ENCODE measurements at places on chromosomes 12 and 14.
A peak's percentile ranks its signal among the peaks of the same experiment; 100 is the strongest.

- no peak for DNase-seq
These were observed 33.2 kb upstream of the GALNT16 start for GRCh38 chr14:69226736-69227135.

- no peak for DNase-seq
These were observed 23.6 kb upstream of the USP44 start for GRCh38 chr12:95574799-95575452.

- peak; percentile 69 for DNase-seq
These were observed 3.7 kb downstream of the ASB2 start for GRCh38 chr14:93972618-93973205.

DNA sequence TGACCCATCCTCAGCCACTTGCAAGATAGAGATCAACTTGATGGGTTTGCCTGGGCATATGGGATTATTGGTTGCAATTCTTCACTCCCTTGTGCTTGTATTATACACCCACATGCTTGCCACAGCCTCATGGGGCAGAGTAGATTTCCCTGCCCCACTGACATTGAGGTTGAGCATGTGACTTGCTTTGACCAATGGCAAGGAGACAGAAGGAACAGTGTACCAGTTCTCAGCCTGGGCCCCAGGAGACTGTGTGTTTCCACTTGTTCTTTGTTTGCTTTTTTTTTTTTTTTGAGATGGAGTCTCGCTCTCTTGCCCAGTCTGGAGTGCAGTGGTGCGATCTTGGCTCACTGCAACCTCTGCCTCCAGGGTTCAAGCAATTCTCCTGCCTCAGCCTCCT, 31.8 kb downstream of the CALM1 start:
- no peak for DNase-seq

GRCh38 chr12:132921685-132922084, 34.3 kb upstream of the CHFR start:
- DNase-seq, result no peak

GRCh38 chr14:73754911-73755360, 40.8 kb upstream of the PNMA1 start:
- DNase-seq, result no peak

GRCh38 chr14:91185721-91186120, 58.8 kb downstream of the GPR68 start:
- no peak for DNase-seq

DNA sequence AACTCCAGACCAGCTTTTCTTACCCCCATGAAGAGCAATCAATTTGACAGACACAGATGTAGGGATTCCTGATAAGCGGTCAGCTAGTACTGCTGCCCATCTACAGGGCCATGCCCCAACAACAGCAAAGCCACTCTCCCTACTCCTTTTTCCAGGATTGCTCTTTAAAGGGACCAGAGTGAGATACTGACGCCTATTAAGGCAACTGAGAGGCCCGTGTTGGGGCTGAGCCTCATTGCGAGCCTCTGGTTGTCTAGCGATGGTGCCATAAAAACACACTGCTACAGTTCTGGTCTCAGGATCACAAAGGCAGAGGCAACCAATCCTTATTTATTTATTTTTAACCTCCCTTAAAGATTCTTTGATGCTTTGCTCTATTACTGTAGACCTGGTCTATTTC, 31.1 kb downstream of the AK7 start:
- DNase-seq, result no peak

Data from activated CD8-positive, alpha-beta memory T cell treated with anti-CD3 and anti-CD28 coated beads, Interleukin-2, amount 50 U/mL, for 48 hours (primary cell).